Erythroblast (primary cell): ENCODE measurements at places on chromosomes 16 and 17.

DNA sequence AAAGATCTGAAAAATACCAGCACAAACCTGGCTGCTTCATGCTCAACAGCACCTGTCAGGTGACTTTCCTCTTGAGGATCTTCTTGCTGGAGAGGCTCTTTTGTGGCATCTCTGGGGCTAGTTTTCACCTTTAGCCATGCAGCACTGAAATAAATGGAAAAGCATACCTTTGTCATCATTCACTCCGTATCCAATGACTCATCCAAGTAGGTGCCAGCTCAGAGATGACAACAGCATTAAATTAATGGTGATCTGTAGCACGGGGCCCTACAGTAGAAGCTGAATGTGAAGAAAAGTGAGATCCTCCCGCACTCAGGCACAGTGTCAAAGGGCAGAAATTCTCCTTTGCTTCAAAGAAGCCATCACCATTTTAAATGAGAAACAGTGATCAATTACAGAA, 32.2 kb downstream of the KIAA0753 start:
- DNase-seq: no peak

GRCh38 chr17:68034452-68034776, 1.1 kb upstream of the KPNA2 start:
- no peak for DNase-seq

GRCh38 chr17:40777971-40778370, 4.4 kb downstream of the KRT27 start:
- no peak for DNase-seq

GRCh38 chr16:20308801-20309590, 18.3 kb downstream of the GP2 start:
- DNase-seq: no peak

- DNase-seq: no peak
Observed at GRCh38 chr17:7835814-7836595, 2.0 kb downstream of the KDM6B start.

GRCh38 chr17:74325743-74326379, at the start of gene KIF19:
Gene KIF19, plus strand, starts transcription at chr17:74326226. Its CDS starts 124 bp downstream, at chr17:74326350.
- peak; percentile 29 for DNase-seq

DNA sequence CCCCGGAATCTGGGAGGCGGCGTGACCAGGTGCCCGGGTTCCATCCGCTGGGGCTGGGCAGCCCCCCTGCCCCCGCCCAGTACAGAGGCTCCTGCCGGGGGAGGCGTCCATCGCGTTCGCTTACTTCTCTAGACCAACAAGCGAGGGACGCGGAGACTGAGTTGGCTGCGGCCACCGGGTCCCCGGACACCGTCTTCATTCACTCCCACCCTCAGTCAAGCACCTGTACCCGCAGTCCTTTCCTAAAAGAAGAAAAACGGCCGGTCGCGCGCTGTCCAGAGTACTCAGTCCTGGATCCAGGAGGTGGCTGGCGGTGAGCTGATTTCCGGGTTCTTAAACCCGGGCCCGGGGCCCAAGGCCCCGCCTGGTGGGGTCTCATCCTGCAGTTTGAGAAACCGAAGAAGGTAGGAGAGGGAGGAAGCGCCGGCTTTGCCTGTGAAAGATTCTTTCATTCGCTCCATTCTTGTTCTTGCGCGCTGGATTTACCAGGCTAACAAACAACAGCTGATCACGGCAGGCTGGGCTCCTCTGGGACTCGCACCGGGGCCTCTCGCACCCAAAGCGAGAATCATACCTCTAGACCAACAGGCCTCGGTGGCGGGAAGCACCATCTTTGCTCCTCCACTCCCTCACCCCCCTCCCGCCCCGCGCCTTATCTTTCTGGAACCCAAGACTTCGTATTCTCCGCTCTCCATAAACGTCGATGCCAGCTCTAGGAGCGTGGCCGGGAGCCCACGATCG, 17.4 kb upstream of the OR1F1 start:
- no peak for DNase-seq

GRCh38 chr16:77761204-77761603, 27.2 kb upstream of the VAT1L start:
- DNase-seq: no peak

- DNase-seq: peak; percentile 61
Observed at GRCh38 chr17:42288803-42289610, 709 bp downstream of the STAT5A start.

DNA sequence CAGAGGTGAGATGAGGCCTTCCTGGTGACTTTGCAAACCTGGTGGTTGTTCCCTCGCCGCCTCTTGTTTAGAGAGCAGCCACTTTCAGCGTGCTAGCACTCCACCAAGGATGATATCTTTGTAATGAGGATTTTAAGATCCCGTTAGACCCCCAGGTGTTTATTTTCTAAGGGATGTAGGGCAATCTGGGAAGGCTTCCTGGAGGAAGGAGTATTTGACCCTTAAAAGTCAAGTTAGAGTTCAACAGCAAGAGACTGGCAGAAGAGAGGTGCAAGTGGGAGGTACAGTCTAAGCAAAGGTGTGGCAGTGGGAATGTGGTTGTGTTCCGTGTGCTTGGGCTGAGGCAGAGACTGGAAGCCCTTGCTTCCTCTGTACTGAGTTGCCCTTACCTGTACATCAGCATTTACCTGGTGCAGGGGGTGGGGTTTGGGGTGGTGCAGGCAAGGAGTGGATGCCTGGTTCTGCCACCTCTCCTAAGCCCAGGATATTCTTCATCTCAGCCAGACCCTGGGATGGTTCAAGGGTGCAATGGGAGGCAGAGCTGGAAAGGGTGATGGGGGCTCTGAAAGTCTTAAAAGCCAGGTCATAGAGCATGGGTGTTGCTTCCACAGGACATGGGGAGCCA, 83.6 kb downstream of the SDR42E1 start:
- no peak for DNase-seq

GRCh38 chr16:62404842-62405611, 368.8 kb upstream of the CDH8 start:
- no peak for DNase-seq

DNA sequence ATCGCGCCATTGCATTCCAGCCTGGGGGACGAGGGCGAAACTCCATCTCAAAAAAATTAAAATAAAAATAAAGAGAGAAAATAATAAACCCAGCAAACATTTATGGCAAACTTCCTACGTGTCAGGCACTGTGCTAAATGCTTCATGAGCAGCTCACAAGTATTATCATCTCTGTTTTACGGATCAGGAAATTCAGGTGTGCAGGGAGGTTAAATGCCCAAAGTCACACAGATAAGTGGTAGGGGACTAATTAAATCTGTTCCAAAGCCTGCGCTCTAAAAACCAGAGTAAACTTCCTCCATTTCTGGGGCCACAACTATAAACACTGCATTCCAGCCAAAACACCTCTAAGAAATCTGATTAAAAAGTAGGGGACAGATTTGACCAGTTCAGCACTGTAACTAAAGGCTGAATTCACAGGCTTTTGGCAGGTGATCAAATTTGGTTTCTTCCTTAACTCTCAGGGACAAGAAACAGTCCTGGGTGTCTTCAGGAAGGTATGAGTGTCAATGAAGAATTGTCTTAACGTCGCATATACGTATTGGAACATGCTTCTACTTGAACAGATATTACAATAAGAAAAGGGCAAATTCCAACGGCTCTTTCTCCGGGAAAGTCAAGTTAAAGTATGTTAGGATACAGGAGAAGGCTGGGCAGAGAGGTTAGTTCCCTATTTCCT, 996 bp downstream of the STRADA start:
- DNase-seq: peak; percentile 39

- no peak for DNase-seq
Observed at GRCh38 chr17:82944990-82945389, 105.2 kb upstream of the ZNF750 start.

GRCh38 chr16:67016143-67016542, 12.8 kb upstream of the CBFB start:
- DNase-seq: no peak

- DNase-seq: no peak
Observed at GRCh38 chr17:42655528-42655927, 3.6 kb upstream of the TUBG2 start.

DNA sequence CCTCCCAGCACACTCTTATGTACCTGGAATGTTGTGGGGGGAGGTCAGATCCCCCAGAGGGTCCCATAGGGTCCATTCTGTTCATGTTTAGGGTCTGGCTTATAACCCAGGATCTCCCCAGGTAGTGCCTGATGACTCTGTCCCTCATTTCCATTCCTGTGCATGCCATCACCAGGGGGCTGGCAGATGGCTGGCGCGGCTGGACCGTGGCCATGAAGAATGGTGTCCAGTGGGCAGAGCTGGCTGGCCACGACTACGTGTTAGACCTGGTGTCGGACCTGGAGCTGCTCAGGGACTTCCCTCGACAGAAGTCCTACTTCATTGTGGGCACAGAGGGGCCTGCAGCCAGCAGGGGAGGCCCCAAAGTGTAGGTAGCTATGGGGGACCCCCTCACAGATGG, 35.0 kb upstream of the ALKBH5 start:
- no peak for DNase-seq

DNA sequence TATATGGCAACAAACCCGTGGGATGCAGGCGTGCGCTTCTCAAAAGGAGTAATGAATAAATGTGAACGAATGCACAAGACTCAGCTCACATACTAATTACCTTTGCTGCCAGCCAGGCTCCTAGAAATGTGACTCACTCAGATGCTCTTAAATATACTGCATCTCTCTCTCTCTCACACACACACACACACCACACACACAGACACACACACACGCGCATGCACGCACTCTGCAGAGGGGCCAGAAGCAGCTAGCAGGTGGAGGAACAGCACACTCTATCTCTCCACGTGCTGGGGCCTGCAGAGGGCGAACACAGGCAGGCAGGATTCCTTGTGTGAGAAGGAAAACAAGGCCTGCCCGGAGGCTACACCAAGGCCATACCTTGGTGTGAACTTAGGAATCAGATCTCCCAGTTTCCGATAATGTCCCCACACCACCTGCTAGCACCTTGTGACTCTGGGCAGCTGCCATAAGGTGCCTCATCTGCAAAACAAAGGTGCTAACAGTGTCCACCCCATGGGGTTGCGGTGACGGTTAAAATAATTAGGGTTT, 5.3 kb downstream of the GPRC5B start:
- no peak for DNase-seq

DNA sequence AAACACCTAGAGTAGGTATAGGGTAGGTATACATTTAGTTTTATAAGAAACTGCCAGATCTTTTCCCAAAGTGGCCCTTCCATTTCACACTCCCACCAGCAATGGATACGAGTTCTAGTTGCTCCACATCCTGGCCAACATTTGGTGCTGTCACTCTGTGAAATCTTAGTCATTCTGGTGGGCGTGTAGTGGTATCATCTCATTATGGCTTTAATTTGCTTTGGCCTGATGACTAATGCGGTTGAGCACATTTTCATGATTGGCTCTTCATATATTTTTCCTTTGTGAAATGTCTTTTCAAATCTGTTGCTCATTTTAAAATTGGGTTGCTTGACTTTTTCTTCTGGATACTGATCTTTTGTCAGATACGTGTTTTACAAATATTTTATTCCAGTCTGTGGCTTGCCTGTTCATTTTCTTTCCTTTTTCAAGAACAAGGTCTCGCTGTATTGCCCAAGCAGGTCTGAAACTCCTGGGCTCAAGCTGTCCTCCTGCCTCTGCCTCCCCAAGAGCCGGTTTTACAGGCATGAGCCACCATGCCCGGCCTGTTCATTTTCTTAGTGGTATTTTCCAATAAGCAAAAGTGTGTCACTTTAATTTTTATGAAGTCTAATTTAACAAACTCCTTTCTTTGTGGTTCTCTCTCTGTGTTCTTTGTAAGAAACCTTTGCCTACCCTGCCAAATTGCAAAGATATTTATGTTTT, 192.4 kb downstream of the SEC14L1 start:
- no peak for DNase-seq

DNA sequence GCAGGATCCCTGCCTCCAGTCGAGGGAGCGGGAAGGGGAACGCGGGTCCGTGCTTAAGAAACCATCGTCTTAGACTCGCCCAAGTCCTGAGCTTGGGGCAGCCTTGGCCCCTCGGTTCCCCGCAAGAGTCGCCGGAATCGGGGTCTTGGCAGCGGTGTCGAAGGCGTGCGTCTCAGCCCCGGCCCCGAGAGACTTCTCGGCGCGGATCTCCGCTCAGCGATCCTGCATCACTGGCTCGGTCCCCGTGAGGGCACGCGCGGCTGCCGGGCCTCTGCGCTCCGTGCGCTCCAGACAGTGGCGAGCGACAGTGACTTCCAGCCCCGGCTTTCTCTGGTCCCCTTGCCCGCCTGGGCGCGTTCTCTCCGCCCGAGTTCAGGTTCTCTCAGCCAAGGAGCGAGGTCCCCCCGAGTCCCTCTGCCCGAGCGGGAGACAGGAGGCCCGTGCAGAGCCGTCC, 380 bp downstream of the HS3ST3A1 start:
- DNase-seq: no peak

DNA sequence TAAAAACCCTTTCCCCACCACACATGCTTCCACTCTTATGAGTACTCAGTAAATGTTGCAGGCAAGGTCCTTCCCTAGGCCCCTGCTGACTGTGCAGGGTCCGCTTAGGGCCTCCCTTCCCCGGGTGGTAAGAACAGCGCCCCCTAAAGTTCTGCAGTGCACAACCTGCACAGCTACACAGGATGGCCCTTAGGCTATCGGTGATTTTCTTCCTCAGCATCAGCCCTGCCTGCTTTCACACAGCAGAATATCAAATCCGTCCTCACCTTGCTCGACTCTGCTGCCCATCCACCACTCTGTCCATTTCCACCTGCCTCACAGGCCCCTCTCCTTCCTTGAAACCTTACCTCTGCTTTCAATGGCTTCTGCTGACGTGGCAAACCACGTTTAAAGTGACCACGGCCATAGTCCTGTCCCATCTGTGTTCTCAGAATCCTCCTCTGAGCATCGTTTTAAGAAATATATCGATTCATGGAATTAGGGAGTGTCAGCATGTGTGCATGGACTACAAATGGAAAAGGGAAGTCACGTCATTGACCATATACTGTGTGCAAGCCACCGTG, 51.4 kb upstream of the TMEM132E start:
- DNase-seq: peak; percentile 4

DNA sequence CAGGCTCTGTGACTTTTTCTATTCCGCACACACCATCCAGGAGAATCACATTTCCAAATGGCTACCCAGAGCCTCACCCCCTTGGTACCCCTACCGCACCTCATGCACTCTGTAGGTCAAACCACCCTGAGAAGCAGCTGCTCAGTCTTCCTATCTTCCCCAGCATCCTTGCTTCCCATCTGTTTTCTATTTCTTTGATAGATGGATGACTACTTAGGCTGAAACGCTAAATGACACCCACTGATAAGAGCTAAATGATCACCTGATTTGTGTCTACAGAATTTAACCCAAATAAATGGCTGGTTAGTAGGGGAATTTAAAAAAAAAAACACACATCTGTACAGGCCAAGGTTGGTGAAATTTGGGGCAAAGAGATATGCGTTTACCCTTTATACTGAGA, 17.6 kb upstream of the COX10 start:
- no peak for DNase-seq

GRCh38 chr16:52561910-52562741, 15.2 kb upstream of the TOX3 start:
- DNase-seq: no peak
